T-helper 9 cell (primary cell): ENCODE measurements at places on chromosomes 16 and 17.

GRCh38 chr17:44773140-44773539 lies 14.4 kb downstream of the ADAM11 start:
- DNase-seq, result no peak

- no peak for DNase-seq
Measured at GRCh38 chr16:49494474-49494873, 120.9 kb downstream of the C16orf78 start.

DNA sequence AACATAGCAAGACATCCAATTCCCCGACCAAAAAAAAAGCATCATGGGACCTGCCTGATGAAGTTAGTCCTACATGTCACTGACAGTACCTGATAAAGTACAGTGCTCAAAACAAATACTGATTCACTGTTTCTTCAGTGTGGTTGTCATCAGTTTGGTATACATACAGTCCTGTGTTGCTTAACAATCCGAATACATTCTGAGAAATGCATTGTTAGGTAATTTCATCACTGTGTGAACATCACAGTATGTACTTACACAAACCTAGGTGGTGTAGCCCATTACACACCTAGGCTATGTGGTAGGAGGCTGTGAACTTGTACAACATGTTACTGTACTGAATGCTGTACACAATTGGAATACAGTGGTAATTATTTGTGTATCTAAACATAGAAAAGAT lies 19.0 kb upstream of the FA2H start:
- no peak for DNase-seq

GRCh38 chr17:13502263-13502662 lies 99.5 kb downstream of the HS3ST3A1 start:
- DNase-seq, result no peak

DNA sequence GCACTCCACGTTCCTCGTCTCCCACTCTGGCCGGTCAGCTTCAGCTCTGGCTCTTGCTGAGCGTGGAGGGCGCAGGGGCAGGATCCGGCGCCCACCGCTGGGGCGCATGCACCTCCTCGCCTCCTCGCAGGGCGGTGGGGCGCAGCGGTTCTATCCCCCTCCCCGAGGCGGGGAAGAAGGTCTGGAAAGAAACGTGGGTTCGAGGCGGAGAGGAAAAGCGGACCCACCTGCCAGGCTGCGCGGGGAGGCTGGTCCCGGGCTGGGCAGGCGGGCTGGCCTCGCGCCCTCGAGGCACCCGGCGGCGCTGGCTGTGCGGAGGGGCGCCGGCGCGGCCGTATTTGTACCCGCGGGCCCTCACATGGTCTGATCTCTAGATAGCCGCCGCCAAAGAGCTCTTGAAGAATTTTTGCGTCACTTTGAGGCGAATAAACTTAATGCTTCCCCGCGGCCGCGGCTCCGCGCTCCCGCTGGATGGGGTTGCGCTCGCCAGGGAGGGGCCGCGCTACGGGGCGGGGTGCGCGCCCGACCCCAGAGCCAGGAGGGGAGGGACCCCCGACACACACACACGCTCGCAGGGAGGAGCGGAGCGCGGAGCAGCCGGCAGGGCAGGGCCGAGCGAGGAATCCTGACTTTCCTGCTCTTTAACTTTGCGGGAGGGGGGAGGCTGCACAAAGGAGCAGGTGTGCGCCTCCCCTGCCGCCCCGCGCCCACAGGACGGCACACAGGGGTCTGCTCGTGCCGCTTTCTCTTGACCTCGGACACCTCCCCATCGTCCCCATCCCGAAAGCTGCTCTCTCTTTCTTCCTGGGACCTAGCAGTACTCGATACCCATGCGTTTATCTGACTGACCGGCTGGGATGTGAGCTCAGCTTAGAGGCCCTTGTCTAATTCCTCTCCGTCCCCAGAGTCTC lies at the start of gene SLC6A4:
SLC6A4 (minus strand) TSS at position 312 of the 911 bp plus-strand sequence. CDS start 13,739 bp downstream, outside the sequence.
- DNase-seq, result no peak

GRCh38 chr16:28923652-28924398 lies 1.2 kb downstream of the RABEP2 start:
- DNase-seq, result no peak

GRCh38 chr17:34683390-34683789 lies 104.0 kb downstream of the TMEM132E start:
- no peak for DNase-seq

- DNase-seq, result peak; percentile 85
Measured at GRCh38 chr16:78770353-78771091, 671.1 kb downstream of the WWOX start.

GRCh38 chr16:85908889-85909589 lies 10.1 kb downstream of the IRF8 start:
- DNase-seq, result no peak

DNA sequence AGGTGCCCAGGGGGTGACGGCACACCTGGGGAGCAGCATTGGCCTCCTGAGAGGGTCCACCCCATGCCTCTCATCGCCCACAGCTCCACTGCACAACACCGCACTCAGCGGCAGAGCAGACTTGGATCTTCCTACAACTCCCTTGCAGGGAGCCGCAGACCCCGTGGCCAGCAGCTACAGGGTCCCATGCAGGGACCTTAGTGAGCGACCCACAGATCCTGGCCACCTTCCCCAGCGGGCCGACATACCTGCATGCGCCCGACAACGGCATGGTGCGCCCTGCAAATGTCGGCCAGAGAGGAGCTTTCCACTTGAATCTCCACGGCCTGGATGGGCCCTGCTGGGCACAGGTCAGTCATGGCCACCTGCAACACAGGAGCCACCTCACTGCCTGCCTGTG lies 8.4 kb downstream of the FAAP100 start:
- no peak for DNase-seq

DNA sequence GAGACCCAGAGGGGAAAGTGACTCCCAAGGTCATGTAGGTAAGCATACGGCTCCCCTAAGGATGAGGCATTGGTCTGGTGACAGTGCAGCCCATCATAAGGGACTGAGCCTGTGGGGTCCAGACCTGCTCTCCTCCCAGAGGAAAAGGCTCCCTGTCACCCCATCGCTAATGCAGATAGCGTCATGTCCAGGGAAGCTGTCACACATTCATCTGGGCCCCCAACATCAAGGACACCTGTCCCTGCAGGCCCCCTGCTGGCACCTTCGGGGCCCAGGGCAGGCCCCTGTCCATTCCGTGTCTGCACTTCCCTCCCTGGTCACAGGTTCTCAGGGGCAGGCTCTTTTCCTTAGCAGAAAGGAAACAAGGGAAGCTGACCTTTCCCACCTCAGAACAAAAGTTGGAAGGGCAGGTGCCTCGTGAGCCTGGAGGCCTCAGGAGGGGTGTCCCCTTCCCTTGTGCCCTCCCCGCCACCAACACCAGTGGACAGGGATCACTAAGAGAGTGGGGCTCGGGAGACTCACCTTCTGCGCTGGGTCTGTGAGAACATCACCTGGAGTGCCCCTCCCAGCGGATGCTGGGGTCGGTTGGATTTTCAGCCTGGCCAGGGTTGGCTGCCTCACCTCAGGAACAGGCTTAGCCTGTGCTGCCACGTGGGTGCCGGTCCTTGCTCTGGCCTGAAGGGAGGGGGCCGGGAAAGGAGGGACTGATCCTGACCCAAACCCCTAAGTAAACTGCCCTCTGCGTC lies 17.3 kb upstream of the LASP1NB start:
- DNase-seq, result no peak

DNA sequence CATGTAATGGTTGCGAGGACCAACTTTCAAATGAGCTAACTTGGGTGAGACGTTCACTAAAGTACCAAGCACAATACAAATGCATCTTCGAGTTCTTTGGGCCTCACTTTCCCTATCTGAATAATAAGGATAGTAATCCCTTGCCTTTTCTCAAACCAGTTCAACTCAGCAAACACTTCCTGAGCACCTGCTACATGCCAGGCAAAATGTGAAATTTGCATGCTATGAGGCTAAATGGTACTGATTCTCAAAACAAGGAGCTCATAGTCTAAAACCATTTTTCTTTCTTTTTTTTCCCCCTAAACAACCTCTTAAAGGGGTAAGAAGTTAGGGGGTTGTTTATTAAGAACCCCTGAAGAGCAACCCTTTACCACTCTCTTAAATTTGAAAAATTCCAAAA lies 101.4 kb upstream of the HLF start:
- no peak for DNase-seq

GRCh38 chr17:79073706-79074088 lies 927 bp upstream of the ENGASE start:
- DNase-seq, result no peak

- DNase-seq, result no peak
Measured at GRCh38 chr16:21302454-21302853, 24.4 kb upstream of the CRYM start.

DNA sequence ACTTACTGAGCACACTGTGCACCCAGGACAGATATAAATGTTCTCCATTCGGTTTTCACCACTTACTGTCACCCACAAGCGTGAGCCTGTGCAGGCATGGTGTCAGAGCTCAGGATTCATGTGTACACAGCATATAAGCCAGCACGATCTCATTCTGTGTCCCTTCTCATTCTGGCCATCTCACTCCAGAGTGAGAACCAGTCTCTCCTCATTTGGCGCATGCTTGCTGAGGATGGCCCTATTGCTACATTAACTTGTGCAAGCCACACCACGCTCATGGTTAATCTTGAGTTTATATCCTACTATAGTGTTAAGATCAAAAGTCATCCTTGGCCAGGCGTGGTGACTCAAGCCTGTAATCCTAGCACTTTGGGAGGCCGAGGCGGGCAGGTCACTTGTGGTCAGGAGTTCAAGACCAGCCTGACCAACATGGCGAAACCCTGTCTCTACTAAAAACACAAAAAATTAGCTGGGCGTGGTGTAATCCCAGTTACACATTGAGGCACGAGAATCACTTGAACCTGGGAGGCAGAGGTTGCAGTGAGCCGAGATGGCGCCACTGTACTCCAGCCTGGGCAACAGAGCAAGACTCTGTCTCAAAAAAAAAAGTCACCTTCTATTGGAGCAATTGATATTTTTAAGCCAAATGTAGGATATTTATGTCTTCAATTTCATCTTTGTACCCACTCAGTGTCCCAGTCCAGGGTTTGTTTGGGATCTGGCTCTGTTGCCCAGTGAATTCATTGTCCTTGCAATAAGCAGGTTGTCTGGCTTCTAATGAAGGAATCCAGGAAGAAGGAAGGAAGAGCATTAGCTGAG lies 20.9 kb downstream of the SOCS1 start:
- DNase-seq, result no peak

GRCh38 chr17:58280480-58281217 lies at the start of gene MPO:
MPO (minus strand) TSS chr17:58280935; CDS start chr17:58280758, 177 bp downstream.
- DNase-seq, result no peak

DNA sequence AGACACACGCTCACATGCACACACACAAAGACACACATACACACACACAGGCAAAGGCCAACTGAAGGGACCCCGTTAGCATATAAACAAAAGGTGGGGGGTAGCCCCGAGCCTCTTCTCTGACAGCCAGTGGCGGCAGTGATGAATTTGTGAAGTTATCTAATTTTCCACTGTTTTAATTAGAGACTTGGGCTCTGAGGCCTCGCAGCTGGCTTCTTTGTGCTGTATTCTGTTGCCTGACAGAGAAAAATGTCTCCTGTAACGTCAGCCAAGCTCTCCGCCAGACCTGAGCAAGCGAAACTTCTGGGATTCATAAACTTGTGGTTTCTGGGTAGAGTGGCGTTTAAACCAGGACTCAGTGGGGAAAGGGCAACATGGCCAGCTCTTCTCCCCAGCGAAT lies 113.9 kb upstream of the FOXF1 start:
- no peak for DNase-seq

GRCh38 chr17:9108146-9108545 lies 86.8 kb downstream of the NTN1 start:
- DNase-seq, result no peak

GRCh38 chr17:3817851-3818605 lies 17.0 kb upstream of the ITGAE start:
- DNase-seq, result no peak

- no peak for DNase-seq
Measured at GRCh38 chr16:17885659-17886207, 415.0 kb upstream of the XYLT1 start.

GRCh38 chr17:58513965-58514769 lies at the start of gene MTMR4:
MTMR4 (minus strand) TSS chr17:58514638; CDS start chr17:58514407, 231 bp downstream.
- peak; percentile 68 for DNase-seq
